ENCODE measurements at places on chromosomes 13 and 19.

DNA sequence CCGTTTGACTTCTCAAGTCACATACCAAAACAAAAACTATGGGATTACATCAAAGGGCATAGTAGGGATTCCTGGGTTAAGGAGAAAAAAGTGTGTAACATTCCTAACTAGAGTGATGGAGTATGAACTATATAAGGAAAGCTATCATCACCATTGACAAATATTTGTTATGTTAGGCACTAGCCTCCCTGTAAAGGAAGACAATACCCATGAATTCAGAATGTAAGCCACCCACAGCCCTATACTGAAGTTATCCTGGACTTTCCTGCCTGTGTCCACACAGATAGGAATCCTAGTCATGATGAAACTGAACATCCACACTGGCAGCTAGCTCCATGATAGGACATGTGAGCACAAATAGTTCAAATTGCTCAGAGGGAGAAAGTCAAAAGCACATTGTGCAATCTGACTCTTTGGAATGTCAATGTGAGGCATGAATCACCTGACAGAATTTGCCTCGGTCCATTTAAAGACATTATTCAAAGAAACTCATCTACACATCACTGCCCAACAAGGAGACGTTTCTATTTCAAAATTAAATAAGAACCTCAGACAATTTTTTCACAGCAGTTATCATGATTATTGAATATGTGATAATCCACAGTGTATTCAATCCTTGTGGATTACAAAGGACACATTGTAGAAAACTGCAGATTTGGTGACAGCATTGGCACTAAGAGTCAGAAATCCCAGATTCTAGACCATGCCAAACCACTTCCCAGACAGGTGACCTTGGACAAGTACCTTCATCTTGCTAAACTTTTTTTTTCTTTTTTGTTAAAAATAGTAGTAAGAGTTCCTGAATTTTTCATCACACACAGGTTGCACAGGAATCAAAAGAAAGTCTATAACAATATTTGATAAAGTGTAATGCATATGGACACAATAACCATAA, 529.3 kb downstream of the IRS2 start:
- no peak for DNase-seq

- DNase-seq = no peak
Observed at GRCh38 chr19:19548915-19549759, 11.1 kb downstream of the CILP2 start.

GRCh38 chr13:51235186-51235585, 13.0 kb downstream of the FAM124A start:
- no peak for DNase-seq

- no peak for DNase-seq
Observed at GRCh38 chr13:91168386-91168711, 179.1 kb upstream of the MIR17HG start.

DNA sequence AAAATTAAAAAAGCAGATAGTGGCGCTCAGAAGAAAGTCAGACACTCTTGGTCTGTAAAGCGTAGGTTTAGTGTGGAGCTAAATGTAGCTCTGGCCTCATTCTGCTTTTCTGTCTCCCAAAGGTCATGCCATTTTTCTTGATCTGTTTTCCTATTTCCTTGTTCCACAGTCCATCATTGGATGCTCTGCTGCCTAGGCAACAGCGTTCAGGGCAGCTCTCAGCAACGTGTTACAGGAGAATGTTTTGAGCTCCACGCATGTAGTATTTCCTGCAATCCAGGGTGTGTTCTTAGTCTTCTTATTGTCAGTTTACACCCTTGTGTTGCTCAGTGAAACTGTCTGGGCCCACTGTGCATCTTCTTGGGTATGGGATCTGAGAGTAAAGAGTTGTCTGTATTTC, 46.0 kb upstream of the PCDH8 start:
- DNase-seq = no peak

- no peak for DNase-seq
Observed at GRCh38 chr19:5530701-5531100, 37.1 kb downstream of the TINCR start.

GRCh38 chr19:37914908-37915307, 7.9 kb downstream of the SIPA1L3 start:
- peak; percentile 45 for DNase-seq

GRCh38 chr19:7461841-7462629, 26.8 kb downstream of the PEX11G start:
- no peak for DNase-seq

DNA sequence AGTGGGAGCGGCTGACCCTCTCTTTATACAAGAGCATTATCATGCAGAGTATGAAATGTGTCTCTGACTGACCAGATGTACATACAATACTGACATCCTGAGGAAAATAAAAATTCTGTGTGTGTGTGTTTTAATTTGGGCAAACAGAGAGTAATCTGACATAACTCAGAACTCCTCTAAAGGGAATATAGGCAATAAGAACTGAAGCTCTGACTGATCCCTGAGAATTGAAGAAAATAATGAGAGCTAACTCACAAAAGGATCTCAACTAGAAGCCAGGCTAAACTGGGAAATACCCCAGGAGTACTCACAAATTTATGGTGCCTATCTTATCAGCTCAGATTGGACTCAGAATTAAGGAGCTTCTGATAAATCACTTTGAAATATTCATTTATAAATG, 539.9 kb downstream of the OLFM4 start:
- no peak for DNase-seq

- DNase-seq = no peak
Observed at GRCh38 chr13:24107955-24108614, 52.4 kb upstream of the SPATA13 start.

GRCh38 chr19:1045247-1045603, 5.3 kb downstream of the ABCA7 start:
- peak; percentile 74 for DNase-seq

DNA sequence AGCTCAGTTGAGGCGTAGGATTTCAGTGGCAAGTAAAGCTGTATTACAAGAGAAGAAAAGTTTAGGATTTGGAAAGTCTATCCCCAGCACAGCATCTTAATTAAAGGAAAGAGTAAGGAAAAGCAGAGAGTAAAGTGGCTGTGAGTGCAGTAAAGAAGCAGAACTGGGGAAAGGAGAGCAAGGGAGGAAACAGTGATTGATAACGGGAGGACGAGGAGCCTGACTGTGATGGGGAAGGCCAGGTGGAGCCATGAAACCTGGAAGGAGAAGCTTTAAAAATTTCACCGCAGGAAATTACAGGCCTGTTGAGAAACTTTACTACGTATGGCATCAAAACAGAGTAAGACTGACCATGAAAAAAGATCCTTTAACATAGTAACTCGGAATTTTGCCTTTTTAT, 175.6 kb downstream of the SHISA2 start:
- DNase-seq = no peak

DNA sequence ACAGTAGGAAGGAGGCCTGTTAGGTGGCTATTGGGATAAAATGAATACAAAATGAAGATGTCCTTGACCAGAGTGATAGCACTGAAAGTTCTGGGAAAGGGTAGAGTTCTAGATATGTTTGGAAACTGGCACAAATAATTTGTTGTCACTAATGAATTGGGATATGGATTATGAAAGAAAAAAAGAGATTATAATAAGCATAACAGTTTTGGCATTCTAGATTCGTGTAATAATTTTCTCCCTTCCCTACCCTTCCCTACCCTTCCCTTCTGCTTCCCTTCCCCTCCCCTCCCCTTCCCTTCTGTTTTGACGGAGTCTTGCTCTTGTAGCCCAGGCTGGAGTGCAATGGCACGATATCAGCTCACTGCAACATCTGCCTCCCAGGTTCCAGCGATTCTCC, 271.0 kb upstream of the PRR20A start:
- DNase-seq = no peak

- no peak for DNase-seq
Observed at GRCh38 chr19:7063764-7064418, 5.4 kb upstream of the MBD3L3 start.

GRCh38 chr19:12987781-12988180, 7.5 kb upstream of the NFIX start:
- DNase-seq = no peak

GRCh38 chr13:49859560-49859959, 67.1 kb upstream of the KPNA3 start:
- DNase-seq = no peak

DNA sequence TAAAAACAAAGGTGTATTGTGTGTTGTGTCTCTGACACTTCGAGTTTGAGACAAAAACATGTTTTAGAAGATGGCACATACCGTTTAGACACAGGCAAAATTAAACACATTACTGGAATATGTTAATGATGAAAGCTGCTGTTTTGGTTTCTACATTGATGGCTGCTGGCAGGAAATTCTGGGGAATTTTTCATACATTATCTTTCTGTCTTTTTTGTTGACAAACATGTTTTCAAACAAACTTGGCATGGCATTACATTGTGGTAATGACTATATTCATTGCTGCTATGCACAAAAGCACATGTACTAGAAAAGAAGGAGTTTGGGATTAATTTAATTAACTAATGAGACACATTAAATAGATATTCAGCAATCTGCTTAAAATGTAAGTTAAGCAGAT, 1187.6 kb downstream of the OLFM4 start:
- no peak for DNase-seq
